ENCODE measurements at places on chromosomes 13 and 19. TPM values are rescaled to one million over a fixed set of nuclear protein-coding genes. Genes with fewer than 3 reads are reported as not detected.
A peak's percentile ranks its signal among the peaks of the same experiment; 100 is the strongest.

- peak overlapping the region; percentile 79 for H3K27ac ChIP-seq
- no peak overlapping the region for H3K4me3 ChIP-seq
- peaks cover 32% of the 10 kb centered on the region for H3K4me1 ChIP-seq
- no peaks in the 10 kb centered on the region for H3K36me3 ChIP-seq
Measured at GRCh38 chr19:55071129-55071502, 4.6 kb upstream of the EPS8L1 start.

The CYTH2 gene
- 70.3 TPM for total RNA-seq

DNA sequence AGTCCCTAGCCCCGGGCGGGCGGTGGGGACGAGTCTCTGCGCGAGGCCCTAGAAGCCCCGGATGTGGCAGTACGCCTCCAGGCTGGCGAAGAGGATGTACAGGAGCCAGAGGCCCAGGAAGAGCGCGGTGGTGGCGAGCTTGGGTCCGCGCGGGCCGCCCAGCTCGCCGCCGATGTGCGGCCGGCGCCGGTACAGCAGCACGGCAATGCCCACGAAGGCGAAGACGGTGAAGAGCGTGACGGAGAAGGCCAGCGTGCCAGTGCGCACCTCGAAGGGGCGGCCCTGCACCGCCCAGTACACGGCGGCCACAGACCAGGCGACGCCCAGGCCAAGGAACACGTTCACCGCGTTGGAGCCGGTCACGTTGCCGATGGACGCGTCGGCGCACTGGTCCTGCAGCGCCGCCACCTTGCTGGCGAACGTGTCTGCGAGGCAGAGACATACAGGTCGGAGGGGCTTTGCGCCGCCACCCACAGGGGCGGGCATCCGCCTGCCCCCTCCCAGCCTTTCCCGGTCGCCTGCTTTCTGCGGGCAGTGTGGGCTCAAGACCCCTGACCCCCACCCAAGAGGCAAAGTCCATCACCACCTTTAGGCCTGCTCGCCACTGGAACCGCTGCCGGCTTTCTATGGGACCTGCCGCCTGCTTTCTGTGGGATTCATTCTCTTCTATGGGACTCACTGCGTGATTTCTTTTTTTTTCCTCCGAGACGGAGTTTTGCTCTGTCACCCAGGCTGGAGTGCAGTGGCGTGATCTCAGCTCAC lies 10.9 kb upstream of the MEIS3 start:
- no peak overlapping the region for H3K4me3 ChIP-seq
- H3K4me1 ChIP-seq, result no peaks in the 10 kb centered on the region
- no peaks in the 10 kb centered on the region for H3K36me3 ChIP-seq
- DNase-seq, result no peak

GRCh38 chr19:4951656-4952055 lies 17.3 kb upstream of the KDM4B start:
- no peak overlapping the region for H3K27ac ChIP-seq
- no peaks in the 10 kb centered on the region for H3K4me1 ChIP-seq
- no peaks in the 10 kb centered on the region for H3K27me3 ChIP-seq
- peaks cover 68% of the 10 kb centered on the region for H3K36me3 ChIP-seq
- H3K4me3 ChIP-seq, result no peak overlapping the region
- no peak for DNase-seq

DNA sequence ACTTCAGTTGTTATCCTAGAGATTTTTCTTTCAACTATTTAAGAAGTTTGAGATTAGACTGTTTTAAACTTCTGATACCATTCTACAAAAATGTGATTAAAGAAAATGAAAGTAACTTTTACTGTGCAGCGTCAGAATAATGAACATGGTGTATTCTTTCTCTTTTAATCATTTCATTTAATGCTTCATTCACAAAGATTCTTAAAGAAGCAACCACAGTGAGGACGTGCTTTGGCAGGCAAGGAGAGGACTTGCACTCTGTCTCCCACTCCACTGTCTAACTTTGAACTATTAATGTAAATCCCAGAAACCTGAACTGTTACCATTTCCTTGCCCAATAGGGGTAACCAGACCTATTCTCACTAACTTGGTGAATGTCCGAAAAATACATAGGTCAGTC lies 137.0 kb downstream of the KCNRG start:
- no peak for DNase-seq
- no peaks in the 10 kb centered on the region for H3K27me3 ChIP-seq
- no peaks in the 10 kb centered on the region for H3K36me3 ChIP-seq
- H3K4me1 ChIP-seq, result peaks cover 17% of the 10 kb centered on the region

Data from MCF 10A (cell line).